ENCODE measurements at places on chromosomes 7 and 10.
A peak's percentile ranks its signal among the peaks of the same experiment; 100 is the strongest.

DNA sequence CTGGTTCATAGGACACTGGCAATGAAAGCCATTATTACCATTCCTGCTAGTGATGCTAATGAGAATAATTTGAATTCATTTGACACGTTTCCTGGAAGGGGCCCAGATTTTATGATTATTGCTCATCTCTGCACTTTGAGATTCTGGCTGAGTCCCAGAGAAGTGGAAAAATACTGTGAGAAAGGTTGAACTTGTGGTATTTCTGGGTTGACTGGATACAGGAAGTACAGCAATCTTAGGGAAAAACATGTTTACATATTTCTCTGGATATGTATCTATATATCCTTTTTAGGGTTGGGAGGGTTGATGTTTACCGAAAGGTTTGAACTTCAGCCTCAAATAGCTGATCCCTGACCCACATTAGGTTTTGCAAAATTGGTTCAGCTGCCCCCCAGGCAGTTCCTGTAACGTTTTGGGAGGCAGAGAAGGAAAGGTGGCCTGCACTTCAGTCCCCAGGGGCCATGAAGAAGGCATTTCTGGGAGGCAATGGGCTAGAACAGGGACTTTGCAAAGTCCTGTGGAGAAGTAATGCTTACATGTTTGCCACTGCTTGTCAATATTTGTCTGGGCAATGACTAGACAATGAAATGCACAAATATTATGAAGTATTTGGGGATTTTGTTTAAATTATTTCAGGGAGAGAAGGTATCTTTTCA, 253.7 kb upstream of the PITRM1 start:
- DNase-seq = no peak

- no peak for DNase-seq
Measured at GRCh38 chr7:148045521-148045920, 545.0 kb upstream of the C7orf33 start.

GRCh38 chr7:77482015-77482414, 55.1 kb upstream of the PTPN12 start:
- DNase-seq = no peak

DNA sequence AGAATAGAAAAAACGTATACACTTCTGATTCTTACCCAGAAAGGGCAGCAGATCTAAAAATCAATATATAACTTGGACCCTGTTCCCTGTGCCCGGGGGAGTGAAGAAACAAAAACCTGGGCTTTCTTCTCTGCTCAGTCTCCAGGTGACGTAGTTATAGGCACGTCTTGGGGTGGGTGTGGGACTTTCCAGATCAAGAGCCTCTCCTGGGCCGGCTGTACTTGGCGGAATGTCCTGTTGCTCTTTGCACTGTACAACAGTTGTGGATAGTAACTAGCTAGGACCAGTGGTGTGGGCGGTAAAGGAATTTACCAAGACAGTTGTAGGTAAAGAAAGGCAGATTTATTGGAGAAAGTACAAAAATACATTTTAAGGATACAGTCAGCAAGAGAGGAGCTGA, 40.4 kb upstream of the STEAP4 start:
- DNase-seq = no peak

DNA sequence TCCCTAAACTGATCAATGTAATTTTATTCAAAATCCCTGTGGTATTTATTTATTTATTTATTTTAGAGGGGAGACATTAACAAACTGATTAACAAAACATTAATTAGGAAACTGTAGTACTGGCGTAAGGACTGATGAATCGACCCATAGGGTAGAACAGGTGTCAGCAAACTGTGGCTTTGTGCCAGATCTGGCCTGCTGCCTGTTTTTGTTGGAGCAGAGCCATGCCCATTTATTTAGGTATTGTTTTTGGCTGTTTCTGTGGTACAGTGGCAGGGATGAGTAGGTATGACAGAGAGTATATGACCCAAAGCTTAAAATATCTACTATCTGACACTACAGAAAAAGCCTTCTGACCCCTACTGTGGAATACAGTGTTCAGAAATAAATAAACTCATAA, 332.5 kb upstream of the ETV1 start:
- no peak for DNase-seq

- DNase-seq = no peak
Measured at GRCh38 chr10:17878896-17879295, 69.7 kb downstream of the MRC1 start.

GRCh38 chr7:92652536-92652935, 62.3 kb upstream of the FAM133B start:
- no peak for DNase-seq

DNA sequence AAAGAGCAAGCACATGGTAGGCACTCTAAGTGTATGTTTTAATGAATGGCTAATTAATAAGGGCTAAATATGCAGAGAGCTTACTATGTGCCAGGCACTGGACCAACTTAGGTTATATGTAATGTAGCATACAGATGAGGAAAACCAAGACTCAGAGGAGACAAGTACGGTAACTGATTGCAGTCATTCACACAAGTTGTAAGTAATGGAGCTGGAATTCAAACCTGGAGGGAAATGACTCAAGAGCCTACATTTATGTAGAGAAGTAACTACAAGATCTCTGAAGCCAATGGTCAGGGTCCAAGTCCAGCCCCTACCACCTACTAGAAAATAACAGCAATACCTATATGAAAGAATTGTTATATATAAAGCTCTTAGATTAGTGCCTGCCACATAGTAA, 97.3 kb upstream of the KCNIP2 start:
- no peak for DNase-seq

DNA sequence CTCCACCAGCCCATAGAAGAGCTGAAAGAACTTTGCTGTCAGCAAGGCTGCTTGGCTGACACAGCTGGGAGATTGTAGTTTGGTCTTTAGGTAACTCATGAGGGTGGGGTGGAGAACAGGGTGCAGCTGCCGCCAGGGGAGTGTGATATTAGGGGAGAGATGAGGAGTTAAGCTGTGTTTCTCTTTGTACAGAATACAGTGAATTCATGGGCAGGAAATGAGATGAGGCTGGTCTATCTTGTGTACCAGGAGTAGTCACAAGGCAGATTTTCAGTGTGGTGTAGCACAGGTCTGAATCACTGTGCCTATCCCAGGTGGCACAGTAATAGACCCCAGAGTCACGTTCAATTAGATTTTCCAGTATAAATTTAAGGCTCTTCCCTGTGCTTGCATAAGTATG, 56.6 kb upstream of the TARP start:
- no peak for DNase-seq

DNA sequence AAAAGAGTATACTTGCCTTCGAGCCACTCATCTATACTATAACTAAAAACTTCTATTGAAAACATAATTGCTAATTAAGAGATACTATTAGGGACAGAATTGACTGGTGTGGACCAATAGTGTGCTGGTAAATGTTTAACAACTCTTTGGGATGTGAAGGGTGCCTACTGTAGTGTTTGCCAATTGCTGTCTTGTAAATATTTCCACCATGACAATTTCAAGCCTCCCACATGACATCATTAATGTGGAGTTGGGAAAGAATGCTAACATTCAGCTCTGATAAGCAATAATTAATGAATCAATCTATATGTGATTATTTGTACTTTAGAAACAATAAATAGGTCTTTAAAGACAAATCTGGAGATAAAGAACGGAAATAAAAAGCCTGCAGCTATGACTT, 136.8 kb downstream of the DGKB start:
- DNase-seq = no peak

- no peak for DNase-seq
Measured at GRCh38 chr7:102155821-102156441, 130.7 kb upstream of the SH2B2 start.

- no peak for DNase-seq
Measured at GRCh38 chr7:44998153-44998871, 1.7 kb upstream of the CCM2 start.

DNA sequence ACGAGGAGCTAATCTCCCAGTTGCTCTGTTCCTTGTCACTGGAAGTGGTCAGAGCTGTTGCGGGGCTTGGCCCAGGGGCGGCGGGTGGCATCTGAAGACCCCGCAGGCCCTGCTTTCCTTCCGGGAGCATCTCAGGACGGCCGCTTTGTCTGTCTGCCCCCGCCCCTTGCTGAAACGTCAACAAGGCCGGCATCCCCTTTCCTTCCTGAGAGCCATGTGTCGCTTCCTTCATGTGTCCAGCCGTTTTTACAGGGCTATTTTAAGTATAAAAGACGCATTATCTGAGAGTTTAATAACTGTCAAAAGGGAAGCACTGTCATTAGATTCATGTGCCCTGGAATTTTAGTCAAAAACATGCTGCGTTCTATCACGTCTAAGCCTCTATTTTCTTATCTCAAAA, 110.4 kb downstream of the CUX1 start:
- no peak for DNase-seq

DNA sequence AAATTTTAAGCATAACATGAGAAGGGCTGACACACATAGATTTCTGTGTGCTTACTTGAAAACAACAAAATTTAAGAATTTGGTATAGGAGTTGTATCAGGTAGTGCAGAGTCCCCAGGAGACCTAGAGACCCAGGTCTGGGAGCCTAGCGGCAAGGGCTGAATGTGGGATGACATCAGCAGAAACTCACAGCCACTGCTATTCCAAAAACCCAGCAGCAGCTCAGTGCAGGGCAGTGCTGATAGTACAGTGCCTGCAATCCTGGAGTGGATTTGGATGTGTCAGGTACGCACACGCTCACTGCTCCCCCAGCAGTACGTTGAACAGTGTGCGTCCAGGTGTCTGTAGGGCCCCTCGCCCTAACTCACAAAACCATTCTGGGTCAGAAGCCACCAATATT, 87.1 kb downstream of the EGFR start:
- no peak for DNase-seq

GRCh38 chr7:127253281-127254162, 781 bp upstream of the GRM8 start:
- peak; percentile 37 for DNase-seq

DNA sequence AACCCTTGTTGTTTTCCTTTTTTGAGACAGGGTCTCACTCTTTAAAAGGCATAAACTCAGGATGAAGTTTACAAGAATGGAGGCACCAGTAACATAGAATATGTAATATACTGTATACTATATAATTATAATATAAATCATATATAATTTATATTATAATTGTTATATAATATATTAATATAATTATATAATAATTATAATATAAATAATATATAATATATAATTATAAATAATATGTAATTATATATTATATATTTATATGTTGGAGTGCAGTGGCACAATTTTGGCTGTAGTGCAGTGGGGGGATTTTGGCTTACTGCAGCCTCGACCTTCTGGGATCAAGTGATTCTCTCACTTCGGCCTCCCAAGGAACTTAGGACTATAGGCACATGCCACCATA, 96.1 kb downstream of the LRMDA start:
- no peak for DNase-seq

DNA sequence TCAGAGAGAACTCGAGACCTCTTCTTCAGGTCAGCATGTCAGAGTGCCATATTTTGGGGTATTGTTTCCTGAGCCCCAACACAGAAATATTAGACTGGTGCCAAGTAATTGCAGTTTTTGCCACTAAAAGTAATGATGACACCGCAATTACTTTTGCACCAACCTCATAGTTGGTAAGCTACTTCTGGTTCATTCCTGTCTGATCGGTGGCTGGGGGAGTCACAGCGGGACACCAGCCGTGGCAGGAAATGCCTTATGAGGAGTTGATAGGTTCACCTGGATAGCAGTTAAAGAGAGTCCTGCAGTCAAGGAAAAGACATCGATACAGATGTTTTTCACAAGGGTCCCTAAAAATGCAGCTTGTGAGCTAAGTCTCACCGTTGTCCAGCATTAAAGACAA, 23.9 kb upstream of the ATP6V0A4 start:
- no peak for DNase-seq

- DNase-seq = peak; percentile 65
Measured at GRCh38 chr10:46284286-46285229, 2.2 kb upstream of the ANTXRL start.

- no peak for DNase-seq
Measured at GRCh38 chr10:78511324-78512204, 477.9 kb downstream of the RPS24 start.

- DNase-seq = no peak
Measured at GRCh38 chr7:91526404-91526803, 262.2 kb downstream of the FZD1 start.

DNA sequence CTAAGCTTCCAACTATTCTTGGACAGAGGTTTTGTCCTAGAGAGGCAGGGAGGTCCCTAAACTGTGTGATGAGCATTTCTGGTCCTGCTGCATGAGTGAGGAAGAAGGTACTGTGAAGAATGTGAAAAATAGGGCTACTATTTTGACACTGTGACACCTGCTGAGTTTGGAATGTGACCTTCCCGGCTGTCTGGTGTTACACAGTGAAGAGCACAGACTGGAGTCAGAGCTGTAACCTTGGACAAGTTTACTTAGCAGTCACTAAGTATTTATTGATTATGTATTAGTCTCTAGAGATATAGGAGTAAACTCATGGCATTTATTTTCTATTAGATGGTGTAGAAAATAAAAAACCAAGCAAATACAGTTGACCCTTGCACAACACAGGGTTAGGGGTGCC, 12.3 kb downstream of the GOLGA7B start:
- no peak for DNase-seq

- DNase-seq = no peak
Measured at GRCh38 chr10:62467527-62467926, 93.4 kb downstream of the ZNF365 start.

GRCh38 chr10:44974628-44975430, 3.8 kb downstream of the DEPP1 start:
- peak; percentile 46 for DNase-seq

- no peak for DNase-seq
Measured at GRCh38 chr10:125849448-125849847, 26.1 kb downstream of the BCCIP start.

DNA sequence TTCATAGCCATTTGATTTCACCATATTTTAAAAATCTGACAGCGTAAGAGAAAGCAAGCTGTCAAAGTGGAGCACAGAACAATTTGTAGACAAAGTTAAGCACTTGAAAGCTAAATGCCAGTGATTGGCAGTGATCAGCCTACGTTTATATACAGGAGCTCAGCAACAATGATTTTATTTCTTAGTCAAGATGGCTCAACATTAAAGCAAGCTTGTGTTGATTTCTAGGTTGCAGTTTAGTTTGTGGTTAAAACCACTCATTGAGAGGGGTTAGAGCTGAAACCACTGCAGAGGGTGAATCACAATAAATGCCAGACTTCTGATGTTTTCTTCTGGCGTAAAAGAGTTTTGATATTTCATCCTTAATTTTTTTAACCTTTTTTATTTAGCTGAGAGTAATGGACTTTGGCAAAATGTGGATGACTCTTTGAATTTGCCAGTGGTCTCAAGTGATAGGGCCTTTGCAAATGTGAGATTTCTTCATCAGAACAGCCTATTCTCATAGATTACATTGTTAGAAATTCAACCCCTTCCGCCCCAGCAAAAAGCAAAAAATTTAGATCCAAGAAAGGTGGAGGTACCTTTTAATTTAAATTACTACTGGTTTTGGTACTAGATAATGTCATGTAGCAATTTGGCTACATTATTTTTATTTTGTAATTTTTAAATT, 73.8 kb downstream of the SHOC2 start:
- DNase-seq = no peak

GRCh38 chr7:462173-463103, 57.2 kb downstream of the PDGFA start:
- no peak for DNase-seq

DNA sequence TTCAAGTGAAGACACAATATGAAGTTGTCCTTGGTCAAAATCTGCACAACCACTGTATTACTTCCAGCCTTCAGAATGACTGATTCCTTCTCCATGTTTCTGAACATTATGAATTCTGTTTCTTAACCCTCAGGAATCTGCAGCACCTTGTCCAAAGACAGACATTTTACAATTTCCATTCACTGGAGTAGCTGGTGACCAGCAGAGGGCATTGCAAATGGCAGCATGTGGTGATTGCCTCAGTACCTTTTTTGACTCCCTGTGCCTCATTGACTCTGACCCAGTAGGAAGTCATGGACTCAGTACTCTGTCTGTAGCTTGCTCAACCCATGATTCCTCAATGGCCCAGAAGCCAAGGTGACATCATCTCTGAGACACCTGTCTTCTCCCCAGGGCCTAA, 879 bp upstream of the VPS41 start:
- no peak for DNase-seq

Measured in stimulated activated CD4-positive, alpha-beta T cell treated with anti-CD3 and anti-CD28 coated beads, Interleukin-1b, Interleukin-23, amount 100 ng/mL, for 24 hours (primary cell).